T-helper 1 cell treated with Interleukin-12 subunit alpha and Interleukin-12 subunit beta and Interleukin-4 antibody, amounts not matched to agents 30 ng/mL and 1 ng/mL, for 36 hours (primary cell): ENCODE measurements at places on chromosomes 7 and 10. TPM values are rescaled to one million over a fixed set of nuclear protein-coding genes. Genes with fewer than 3 reads are reported as not detected.

FOXI2 gene
- not detected in 2 replicates for total RNA-seq

TSPAN33 gene
- 4.9 and 7.0 TPM in 2 replicates for total RNA-seq

RAMP3 gene
- not detected in 2 replicates for total RNA-seq

NRP1 gene
- total RNA-seq = 1.4 and 3.4 TPM in 2 replicates

NUP42 gene
- 41.0 and 44.2 TPM in 2 replicates for total RNA-seq

KCNMA1 gene
- total RNA-seq = 0.17 and 0.20 TPM in 2 replicates
